ENCODE measurements at places on chromosomes 5 and 9.

GRCh38 chr5:64384765-64385164 lies 121.0 kb upstream of the RGS7BP start:
- DNase-seq = no peak

GRCh38 chr9:105057551-105057950 lies 129.6 kb upstream of the ABCA1 start:
- DNase-seq = no peak

DNA sequence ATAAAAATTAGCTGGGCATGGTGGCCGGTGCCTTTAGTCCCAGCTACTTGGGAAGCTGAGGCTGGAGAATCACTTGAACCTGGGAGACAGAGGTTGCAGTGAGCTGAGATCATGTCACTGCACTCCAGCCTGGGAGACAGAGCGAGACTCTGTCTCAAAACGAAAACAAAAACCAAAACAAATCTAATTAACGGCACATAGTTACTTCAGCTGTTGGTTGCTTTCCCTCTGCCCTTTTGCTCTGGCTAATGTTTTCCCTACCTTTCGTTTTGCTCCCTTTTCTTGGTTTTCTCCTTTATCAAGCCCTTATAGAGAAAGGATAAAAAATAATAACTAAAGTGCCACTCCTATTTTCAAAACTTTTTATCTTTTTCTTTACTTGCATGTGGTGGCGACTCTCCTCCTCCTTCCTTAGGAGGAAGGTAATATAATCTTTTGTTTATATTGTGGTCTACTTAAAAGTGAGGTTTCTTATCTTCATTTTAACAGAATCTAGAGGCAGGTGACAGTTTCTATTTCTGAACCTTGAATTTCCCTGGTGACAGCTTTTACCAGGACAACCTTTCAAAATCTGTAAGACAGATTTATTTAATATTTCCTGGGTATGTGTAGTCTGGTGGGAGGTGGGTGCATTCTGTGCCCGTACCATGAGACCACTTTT lies 125.4 kb downstream of the ARHGEF28 start:
- no peak for DNase-seq

DNA sequence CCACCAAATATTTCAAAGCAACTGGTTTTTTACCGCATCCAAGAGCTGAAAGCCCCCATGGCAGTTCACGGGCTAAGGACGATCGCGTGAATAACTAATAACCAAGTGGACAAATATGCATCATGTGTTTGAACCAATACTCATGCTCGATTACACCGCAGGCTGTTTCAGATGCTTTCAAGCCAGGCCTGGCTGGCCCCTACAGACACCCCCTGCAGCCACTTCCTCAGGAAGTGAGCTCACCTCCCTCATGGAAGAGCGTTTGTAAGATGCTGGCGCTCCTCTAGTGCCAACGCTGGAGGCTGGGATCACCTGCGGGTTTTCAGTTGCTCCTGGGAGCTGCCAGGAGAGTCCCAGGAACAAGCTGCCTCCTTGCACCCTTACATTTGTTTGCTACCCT lies 53.9 kb upstream of the PTCH1 start:
- DNase-seq = no peak

DNA sequence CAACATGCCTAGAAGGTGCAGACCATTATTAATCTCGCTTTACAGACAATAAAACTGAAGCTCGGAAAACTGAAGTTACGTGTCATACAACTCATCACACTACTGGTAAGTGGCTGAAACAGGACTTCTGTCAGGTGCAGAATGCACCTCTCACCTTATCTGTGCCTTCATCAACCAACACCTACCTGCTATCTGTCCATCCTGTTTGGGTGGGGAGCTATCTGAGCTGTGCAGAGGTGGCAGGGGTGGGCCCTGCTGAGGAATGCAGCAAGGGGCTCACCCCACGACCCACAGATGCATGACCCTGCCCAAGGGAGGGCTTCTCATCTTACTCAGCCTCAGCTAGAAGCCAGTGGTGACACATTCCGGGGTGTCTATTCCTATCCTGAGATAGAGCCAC lies 81.6 kb downstream of the SLIT3 start:
- DNase-seq = no peak

DNA sequence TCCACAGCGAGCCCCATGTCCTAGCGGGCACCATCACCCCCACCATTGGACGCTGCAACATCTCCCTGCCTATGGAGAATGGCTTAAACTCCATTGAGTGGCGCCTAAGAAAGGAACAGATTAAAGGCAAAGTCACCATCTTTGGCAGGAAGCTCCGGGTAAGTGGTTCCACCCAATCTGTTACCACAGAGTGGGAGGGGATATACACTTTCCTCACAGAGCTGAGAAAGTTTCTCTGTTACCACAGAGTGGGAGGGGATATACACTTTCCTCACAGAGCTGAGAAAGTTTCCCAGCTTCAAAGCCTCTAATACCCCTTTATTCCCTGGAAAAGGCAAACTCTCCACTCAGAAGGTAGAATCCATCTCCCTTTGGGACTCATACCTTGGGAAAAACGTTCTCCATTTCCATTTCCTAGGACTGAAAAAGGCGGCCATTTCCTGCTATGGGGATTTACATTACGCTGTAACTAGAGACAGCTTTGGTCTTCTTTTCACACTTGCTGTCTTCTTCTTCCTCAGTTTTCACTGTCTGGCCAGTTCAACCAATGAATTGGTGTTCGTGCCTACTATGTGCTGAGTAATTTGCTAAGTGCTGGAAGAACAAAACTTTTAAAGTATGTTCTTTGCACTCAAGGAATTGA lies 63.4 kb upstream of the WWC1 start:
- no peak for DNase-seq

GRCh38 chr5:6674421-6674820 lies 38.8 kb upstream of the TENT4A start:
- DNase-seq = no peak

GRCh38 chr5:55694152-55694830 lies 17.8 kb downstream of the SLC38A9 start:
- no peak for DNase-seq

- DNase-seq = no peak
These were observed 317.8 kb downstream of the PRDM9 start for GRCh38 chr5:23825196-23825595.

- DNase-seq = no peak
These were observed 629 bp downstream of the CCNH start for GRCh38 chr5:87411973-87412629.

DNA sequence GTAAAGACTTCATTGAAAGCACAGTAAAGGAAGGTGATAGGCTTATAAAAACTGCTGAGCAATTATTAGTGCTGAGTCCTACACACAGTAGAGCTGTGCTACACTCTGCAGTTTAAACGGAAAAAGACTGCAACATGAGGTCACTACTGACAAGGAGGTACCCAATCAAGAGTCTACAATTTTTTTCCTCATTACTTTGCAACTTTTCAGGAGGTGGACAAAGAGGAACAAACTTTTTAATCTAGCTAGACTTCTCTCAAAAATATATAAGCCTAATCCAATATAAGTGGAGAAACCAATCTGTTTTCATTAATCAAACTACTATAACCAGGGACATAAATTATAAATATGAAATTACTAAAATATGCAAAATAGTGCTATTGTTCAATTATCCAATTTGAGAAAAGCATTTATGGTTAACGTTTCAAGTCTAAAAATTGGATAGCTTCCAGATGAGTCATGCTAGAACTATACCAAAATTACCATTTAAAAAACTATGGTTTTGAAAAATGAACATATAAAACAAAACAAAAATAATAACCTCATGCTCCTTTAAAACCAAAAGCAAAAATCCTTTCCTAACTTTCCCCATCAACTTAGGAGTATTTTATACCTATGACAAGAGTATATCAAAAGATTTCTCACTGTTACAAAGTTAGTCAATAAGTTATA lies 37.7 kb downstream of the FAM13B start:
- DNase-seq = no peak

DNA sequence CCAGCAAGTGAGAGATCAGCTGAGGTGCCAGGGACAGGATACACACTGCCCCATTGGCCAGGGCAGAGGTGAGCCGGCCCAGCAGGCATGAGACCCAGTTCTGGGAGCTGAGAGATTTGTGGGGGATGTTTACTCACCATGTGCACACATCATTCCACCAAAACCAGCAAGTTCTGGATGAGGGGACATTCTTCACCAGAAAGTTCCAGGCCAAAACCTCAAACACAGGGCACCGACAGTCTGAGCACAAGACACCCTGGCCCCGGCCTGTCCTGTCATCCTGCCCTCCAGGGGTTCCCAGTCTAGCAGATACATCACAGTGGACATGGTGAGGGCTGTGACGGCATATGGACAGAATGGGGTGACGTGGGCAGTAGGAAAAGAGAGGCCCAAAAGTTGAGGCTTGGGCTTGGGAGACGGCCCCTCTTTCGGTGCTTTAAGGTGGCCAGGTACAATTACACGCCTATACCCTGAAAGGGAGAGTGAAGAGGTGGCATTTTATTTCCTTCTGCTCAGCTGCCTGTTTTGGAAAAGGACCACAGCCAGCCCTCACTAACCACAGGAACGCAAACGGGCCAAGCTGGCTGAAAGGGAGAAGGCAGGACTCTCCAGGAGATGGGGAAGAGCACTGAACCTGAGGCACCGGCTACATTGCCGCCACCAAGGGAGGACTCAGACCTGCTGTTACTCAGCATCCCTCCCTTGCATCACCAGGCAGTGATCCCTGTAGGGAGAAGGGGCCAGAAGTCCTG lies 64.0 kb downstream of the SHB start:
- DNase-seq = no peak

GRCh38 chr9:87035879-87036278 lies 88.6 kb upstream of the GAS1 start:
- no peak for DNase-seq

DNA sequence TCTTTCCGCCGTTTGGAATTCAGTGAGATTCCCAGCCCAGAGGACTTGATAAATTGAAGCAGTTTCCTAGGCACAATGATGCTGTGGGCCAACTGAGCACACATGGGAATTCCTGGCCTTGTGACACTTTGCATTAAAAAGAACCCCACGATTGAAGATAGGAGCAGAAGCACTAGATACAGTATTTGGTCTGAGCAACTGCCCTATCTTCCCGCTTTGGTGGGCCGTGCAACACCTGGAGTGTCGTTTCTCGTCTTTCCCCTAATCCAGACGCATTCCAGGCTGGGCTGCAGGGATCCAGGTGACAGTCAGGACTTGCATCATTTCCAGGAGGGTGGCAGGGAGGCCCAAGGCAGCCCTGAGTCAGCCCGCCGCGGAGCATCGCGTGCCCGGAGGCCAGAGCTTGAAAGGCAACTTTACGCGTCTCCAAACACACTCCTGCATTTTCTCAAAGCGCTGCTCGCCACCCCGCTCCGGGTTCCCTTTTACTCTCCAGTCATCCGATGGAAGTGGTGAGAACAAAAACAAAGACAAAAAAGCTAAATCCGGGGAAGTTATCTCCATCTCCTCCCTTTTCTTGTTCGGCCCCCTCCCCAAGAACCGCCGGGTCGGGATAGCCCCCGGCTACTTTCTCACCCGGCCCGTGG lies 753 bp upstream of the STC2 start:
- no peak for DNase-seq

GRCh38 chr5:178196986-178197385 lies 7.3 kb upstream of the HNRNPAB start:
- no peak for DNase-seq

DNA sequence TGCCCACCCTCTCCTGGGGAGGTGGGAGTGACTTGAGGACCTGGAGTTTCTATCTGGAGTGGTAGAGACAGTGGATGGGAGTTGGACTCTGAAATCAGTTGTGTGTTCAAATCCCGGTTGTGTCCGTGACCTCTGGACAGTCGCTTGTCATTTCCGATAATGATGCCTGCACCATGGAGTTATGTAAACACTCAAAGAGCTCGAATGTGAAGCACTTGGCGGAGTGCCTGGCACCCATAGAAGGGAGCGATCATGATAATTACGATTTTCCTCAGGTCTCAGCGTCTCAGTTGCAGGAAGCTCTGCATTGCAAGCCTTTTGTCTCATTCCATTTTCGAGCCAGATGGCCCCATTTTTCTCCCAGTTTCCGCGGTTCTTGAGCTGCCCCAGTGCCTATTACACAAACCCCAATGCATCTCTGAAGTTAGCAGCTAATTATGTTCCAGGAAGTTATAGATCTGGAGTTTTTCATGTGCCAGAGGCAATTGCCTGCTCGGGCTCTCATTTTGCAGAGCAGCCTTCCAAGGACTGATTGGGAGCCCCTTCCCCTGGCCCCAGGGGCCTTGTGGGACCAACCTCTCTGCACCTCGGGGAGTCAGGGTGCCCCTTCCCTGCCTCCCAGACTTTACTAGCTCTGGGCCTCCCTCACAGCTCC lies 175.5 kb upstream of the MVB12B start:
- DNase-seq = no peak

- DNase-seq = no peak
These were observed 130.4 kb upstream of the POC5 start for GRCh38 chr5:75847561-75848021.

GRCh38 chr5:52738095-52738506 lies 49.6 kb upstream of the ITGA1 start:
- no peak for DNase-seq

DNA sequence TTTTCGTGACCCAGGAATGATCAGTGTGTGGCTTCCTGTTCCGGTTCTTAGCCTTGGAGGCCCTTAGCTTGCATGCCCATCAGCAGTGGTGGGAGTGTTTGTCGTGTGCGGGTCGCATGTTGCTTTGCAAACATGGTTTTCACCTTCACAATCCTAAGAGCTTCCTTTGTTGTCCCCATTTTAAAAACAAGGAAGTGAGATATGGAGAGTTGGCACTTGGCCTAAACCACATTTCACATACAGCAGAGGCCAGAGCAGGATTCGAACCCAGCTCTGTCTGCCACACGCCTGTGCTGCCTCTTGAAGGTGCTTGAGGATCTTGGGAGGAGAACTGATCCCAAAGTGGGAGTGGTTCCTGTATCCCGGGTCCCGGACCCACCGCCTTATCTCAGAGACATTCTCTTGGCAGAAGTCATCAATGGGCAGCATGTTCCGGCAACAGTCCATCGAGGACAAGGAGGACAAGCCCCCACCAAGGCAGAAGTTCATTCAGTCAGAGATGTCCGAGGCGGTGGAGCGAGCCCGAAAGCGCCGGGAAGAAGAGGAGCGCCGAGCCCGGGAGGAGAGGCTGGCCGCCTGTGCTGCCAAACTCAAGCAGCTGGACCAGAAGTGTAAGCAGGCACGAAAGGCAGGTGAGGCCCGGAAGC lies 38.2 kb upstream of the POMT1 start:
- DNase-seq = no peak

DNA sequence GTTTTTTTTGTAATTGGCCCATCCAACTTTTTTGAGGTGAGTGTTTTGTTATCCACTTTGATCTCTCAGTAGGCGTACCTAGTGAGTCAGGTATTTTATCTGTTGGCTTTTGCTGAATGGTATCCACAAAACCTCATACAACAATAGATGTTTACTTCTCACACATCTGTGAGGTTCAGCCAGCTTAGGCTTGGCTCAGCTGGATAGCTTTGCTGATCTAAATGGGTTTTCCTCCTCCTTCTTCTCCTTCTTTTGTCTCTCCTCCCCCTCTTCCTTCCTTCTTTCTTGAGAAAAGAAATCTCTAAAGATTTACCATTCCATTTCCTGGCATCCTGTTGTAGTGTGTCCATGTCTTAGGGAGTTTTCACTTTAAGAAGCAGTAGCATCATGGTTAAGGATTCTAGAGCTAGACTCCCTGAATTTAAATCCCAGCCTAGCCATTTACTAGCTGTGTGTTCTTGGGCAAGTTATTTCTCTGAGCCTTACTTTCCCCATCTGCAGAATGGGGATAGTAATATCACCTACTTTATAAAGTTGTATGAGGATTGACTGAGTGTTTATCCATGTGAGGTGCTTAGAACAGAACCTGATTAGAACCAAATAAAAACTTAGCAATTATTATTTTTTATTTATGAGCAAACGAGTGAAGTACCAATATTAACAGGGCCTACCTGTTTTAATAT lies 126.3 kb downstream of the ARHGAP26 start:
- DNase-seq = no peak

GRCh38 chr9:37336150-37336549 lies 86.3 kb upstream of the GRHPR start:
- no peak for DNase-seq
